ENCODE measurements at places on chromosomes 12 and 14.

DNA sequence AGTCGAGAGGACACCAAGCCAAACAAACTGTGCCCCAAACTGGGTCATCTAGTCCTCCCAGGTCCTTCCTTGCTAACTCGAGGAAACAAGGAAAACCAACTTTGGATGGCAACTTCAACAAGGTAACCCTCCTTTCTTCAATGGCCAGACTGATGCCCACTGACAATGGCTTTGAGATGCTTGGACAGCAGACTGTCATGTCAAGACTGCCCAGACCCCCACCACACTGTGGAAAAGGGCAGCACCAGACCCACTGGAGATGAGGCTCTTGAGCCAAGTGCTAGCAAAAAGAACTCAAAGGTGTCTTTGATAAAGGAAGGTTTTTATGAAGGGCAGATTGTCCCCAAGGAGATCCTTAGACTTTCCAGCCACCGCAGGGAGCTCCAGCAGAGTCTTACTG is 9.0 kb upstream of the CDH24 start:
- H3K4me3 ChIP-seq: no peak overlapping the region
- peaks cover 22% of the 10 kb centered on the region for H3K36me3 ChIP-seq
- DNase-seq: no peak
- H3K27me3 ChIP-seq: no peaks in the 10 kb centered on the region
- H3K27ac ChIP-seq: no peak overlapping the region
- peaks cover 23% of the 10 kb centered on the region for H3K4me1 ChIP-seq

DNA sequence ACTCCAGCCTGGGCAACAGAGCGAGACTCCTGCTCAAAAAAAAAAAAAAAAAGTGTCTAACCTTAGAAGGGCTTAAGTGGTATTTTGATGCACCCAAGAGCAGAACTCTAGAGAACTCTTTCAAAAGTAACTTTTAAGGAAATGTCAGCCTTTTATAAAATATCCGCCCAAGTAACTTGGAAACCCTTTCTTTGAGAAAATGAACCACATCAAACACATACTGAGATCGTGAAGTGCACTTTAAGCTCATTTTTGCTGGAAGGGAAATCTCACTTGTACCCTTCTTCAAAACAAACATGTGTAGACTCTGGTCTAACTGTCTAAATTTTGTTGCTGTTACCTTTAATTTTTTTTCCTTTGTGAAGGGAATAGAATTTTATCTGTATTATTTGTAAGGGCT is 5.5 kb downstream of the C12orf56 start:
- no peaks in the 10 kb centered on the region for H3K4me1 ChIP-seq
- H3K4me3 ChIP-seq: no peak overlapping the region
- no peak for DNase-seq
- peaks cover 4% of the 10 kb centered on the region for H3K27me3 ChIP-seq
- no peaks in the 10 kb centered on the region for H3K36me3 ChIP-seq

DNA sequence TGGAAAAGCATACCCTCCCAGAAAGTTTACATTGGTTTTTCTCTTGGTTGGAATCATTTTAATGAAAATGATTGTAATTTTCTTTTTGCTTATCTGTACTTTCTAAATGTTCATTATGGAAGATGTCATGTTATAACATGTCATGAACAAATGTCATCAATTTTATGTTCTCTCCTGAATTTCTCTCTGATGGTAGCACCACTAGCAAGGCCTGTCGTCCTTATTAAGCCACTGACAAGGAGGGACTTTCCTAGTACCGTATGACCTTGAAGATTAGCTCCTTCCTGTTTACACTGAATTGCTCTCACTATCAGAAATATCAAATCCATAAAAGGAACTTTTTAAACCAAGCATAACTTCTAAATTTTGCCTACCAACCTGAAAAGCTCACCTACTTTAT is 99.0 kb downstream of the ESR2 start:
- H3K36me3 ChIP-seq: peaks cover 5% of the 10 kb centered on the region
- H3K27me3 ChIP-seq: no peaks in the 10 kb centered on the region
- H3K27ac ChIP-seq: peak overlapping the region; percentile 98
- peak; percentile 30 for DNase-seq
- peaks cover 34% of the 10 kb centered on the region for H3K4me1 ChIP-seq

DNA sequence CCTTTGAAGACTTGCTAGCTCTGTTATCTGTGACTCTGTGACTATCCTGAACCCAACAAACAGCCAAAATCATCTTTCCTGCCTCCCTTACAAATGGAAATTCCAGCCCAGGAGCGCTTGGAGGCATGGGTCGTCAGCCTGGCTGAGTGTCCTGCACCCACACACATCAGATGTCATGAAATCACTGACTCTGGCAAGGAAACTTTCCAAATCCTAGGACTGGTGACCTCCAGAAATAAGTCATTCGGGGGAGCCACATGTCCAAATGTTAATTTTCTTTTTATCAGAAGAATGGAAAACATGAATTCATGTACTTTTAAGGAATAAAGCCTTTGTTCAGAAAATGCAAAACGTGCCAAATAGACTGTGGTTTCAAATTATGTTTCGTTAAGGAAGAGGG is 96.3 kb upstream of the EVL start:
- H3K36me3 ChIP-seq: peaks cover 3% of the 10 kb centered on the region
- no peak overlapping the region for H3K4me3 ChIP-seq
- H3K4me1 ChIP-seq: peaks cover 6% of the 10 kb centered on the region
- DNase-seq: no peak
- H3K27me3 ChIP-seq: peaks cover 26% of the 10 kb centered on the region
- H3K27ac ChIP-seq: no peak overlapping the region

DNA sequence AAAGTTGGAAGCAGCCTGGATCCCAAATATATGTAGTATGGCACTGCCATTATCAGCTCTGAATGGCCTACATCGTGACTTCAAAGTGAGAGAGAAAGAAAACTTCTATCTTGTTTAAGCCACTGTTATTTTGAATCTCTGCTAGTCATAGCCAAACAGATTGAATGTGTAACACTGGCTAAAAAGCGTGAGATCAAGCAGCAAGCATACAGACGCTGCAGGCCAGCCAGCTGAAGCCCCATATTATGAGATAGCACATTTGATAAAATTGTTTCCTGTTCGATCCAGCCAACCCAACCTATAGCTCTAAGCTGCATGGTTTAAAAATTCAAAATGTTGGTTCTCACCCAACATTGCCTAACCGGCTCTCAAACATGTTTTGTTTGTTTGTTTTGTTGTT is 95.0 kb downstream of the DUSP6 start:
- no peak overlapping the region for H3K27ac ChIP-seq
- no peak overlapping the region for H3K4me3 ChIP-seq
- no peaks in the 10 kb centered on the region for H3K27me3 ChIP-seq
- no peaks in the 10 kb centered on the region for H3K36me3 ChIP-seq
- DNase-seq: no peak
- no peaks in the 10 kb centered on the region for H3K4me1 ChIP-seq
